ENCODE measurements at places on chromosomes 1 and 21.
A peak's percentile ranks its signal among the peaks of the same experiment; 100 is the strongest.

- no peak for DNase-seq
These were observed 12.0 kb upstream of the PCBP3 start for GRCh38 chr21:45631540-45631939.

DNA sequence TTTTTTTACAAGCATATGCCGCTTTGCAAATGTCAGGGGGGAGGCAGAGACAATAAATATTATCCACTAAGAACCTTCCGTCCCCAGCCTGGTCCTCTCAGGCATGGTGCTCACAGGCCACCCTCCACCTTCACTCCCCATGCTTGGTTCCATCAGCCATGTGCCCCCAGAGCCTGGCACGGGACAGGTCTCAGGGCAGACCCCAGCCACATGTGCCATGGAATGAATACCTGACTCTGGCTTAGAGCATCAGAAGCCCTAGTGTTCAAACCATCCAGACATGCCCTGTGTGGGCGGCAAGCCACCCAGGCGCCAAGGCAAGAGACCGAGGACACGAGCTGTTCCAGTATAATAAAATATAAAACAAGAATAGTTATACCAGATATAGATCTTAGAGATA is 5.4 kb downstream of the LSS start:
- no peak for DNase-seq

DNA sequence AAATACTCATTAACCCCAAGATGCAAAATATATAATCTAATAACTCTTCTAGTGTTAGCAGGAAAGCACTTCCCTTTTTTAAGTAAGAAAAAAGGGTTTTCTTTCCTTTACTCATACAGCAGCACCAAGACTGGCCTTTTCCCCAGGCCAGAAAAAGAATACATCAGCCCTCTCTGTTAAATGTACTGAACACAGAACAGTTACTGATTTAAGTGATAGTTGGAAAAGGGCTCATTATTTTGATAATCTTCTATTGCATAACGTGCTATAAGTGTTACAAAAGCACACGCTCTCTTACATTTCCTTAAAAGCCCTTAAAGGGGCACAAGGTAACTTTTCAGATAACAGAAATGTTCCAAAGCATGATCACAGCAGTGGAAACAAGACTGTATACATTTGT is 142.9 kb downstream of the TIAM1 start:
- DNase-seq, result no peak

DNA sequence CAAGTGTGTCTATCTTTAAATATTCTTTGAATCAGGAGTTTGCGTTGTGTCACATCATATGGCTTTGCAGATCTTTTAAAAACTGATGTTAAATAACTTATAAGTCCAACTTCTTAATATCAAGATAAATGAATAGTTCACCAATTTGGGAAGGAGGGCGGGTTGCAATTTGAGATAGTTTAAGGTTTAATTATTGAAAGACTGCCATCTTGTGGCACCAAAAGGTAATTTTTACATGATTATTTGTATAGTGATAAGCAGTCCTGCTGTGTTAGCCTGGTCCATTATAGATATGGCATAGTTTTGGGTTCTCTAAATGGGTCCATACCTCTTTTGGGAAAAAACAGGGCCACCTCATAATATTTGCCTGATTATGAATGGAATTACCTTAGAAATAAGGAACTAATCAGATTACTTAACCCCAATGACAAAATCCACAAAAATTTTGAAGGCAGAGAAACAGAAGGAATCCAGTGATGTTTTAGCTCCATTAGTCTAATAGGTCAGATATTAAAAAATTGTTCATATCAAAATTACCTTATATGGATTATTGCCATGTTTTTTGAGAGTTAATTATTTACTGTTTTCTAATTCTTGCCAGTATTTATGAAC is 64.3 kb downstream of the PRKAA2 start:
- peak; percentile 37 for DNase-seq

- DNase-seq, result no peak
These were observed 17.8 kb downstream of the COL24A1 start for GRCh38 chr1:86138746-86139145.

DNA sequence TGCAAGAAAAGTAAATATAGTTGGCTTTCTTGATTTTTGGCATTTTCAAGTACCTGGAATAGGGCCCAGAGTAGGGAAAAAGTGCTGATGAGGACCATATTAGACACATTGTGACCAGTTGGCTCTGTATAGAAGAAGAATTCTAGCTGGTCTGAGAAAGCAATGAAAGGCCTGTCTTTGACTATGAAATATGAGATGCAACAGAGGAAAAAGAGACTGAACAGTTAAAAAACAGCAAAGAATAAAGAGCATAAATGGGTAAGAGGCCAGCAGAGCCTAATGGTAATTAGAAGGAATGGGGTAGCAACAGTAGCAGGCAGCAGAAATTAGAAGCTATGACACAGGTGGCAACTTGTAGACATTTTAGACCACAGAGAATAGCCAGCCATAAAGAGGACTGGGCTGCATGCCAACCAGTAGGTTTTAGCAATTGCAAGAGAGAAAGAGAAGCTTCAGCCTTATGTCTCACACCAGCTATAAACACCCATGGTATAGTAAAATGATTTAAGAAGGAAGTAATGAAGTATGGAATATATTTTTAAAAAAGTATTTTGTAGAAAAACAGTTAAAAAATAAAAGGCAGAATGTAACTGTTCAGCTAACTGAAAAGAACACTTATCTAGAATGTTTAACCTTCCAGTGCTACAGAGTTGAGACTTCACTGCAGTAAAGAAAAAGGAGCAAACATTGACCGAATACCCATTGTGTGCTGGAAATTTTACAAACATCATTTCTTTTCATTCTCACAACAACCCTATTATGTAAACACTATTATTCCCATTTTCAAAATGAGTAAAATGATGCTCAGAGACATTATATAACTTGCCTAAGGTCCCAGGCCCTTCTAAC is 114.1 kb downstream of the LHX4 start:
- DNase-seq, result no peak

GRCh38 chr1:229951856-229952534 is 115.0 kb upstream of the GALNT2 start:
- no peak for DNase-seq

DNA sequence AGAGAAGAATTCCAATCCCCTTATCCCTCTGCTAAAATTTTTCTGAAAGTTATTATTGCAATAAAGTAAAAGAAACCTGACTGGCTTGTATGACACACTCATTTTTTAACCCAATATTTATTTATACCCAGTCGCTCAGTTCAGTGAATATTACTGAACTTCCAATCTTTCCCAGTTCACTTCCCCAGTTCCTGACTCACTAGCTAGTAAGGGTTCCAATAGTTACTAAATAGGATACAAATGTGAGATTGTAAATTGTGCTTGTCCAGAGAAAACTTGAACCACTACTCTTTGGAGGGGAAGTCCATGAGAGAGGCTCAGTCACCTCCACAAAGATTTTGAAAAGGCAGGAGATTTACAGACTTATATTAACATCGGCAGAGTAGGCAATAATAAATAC is 31.4 kb downstream of the PRDX6 start:
- DNase-seq, result no peak

GRCh38 chr1:171403393-171403792 is 81.9 kb upstream of the PRRC2C start:
- DNase-seq, result no peak

- DNase-seq, result no peak
These were observed 35.1 kb downstream of the SLC44A3 start for GRCh38 chr1:94855307-94855700.

GRCh38 chr1:103327054-103327719 is 198.3 kb upstream of the RNPC3 start:
- no peak for DNase-seq

DNA sequence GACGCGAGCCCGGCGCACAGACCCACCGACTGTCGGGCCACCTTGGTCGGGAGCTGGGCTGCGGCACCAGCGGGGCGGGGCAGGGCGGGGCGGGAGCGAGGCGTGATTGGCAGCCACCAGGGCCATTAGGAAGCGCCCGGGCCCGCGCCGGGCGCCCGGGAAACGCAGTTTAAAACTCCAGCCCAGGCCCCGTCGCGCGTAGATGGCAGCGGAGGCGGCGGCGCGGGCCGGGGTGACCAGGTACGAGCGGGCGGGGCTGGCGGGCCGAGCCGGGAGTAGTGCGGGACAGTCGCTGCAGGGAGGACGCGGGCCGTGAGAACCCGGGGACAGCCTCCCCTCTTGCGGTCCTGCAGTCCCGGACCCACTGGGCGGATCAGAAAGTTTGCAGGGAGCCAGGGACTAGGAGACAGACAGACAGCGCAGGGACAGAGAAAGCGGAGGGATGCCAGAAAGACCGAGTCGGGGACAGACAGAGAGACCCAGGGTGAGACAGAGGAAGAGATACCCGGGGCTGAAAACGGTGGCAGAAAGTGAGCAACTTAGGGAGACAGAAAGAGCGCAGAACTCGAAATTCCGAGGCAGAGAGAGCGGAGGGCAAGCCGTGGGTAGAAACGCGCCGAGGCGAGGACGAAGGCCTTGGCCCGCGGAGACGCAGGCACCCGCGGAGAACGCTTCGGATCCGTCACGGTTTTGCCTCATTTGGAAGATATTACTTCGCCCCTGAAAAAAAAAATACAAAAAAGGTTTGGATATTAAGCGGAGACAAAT is at the start of gene DMBX1:
Gene DMBX1 (plus strand): TSS at position 199 of the 768 bp plus-strand sequence. CDS start 17,175 bp downstream, outside the sequence.
- no peak for DNase-seq

DNA sequence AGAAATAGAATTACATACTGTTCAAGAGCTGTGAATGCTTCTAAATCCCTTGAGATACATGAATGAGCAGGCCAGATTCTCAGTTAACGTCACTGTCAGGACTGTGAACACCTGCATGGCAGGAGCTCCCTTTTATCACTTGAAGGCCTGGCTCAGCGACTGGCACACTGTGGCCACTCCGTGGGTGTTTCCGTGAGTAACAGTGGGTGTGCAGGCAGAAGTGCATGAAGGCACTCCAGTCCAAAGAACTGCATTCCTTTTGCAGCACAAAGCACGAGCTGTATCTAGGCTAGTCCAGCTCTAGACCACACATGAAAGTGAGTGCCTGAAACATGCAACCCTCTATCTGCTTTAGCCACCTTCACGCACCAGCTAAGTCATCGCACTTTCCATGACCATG is 9.6 kb upstream of the SIM2 start:
- DNase-seq, result no peak

DNA sequence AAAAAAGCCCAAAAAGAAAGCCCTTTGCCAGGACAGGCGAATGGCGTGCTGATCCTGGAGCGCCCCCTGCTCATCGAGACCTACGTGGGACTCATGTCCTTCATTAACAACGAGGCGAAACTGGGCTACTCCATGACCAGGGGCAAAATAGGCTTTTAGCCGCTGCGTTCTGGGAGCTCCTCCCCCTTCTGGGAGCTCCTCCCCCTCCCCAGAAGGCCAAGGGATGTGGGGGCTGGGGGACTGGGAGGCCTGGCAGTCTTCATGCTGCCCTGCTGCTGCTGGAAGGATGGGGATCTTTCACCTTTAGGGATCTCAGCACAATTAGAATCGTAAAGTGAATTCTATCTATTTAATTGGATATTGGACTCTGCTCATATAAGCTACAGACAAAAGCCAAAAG is 3.6 kb downstream of the TPRG1L start:
- DNase-seq, result no peak

GRCh38 chr1:223125766-223126165 is 17.3 kb downstream of the TLR5 start:
- DNase-seq, result no peak

GRCh38 chr1:7389906-7390603 is 381.0 kb upstream of the VAMP3 start:
- no peak for DNase-seq

- no peak for DNase-seq
These were observed 79.3 kb upstream of the ATF3 start for GRCh38 chr1:212529211-212529741.

DNA sequence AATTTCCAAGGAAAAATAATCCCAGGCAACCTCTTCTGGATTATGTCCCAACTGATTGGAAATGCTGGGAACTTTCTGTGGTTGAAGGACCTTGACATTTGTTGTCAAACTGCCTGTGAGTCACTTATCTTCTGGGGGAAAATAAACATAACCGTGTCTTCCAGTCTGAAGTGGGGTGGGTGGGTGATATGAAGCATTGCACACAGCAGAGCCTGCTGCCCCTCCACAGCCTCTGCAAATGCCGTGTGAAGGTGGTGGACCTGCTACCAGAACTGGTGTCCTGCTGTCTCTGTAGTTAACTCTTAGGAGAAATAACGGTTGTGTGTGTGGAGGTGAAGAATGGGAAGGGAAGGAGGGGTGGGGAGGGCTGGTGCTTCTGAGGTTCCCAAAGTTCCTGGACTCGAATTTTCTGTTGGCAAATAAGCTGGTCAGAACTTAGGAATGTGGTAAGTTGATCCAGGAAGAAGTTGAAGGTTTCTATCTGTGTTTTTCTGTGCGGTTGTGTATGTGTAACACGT is 23.2 kb downstream of the GALNT2 start:
- DNase-seq, result no peak
